ENCODE measurements at places on chromosomes 2 and 18.

DNA sequence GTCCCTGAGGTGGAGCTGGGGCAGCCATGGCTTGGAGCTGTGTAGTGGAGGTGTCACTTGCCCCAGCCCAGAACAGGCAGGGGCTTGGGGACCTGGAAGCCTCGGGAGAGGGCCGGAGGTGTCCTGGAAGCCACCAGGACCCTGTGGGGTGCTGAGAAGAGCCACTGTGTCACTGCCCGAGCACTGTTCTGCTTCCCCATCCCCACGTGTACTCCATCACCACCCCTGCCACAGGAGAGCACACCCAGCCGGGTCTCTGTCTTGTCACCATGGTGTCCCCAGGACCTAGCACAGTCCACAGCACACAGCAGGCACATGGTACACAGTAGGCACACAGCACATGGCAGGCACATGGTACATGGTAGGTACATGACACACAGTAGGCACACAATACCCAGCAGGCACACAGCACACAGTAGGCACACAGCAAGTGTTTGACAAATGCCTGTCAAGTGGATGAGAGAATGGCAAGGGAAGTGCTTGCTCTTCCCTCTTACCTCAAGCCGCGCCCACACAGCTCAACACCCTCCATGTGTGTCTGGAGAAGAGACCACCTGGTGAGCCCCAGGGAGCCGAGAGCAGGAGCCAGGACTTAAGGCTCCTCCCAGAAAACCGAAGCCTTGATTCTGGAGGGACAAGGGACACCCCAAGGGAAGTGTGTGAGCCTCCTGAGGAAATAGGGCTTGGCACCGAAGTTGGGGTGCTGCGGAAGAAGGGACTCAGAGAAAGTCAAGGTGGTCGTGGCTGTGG lies 13.3 kb downstream of the MBP start:
- DNase-seq, result no peak

- DNase-seq, result no peak
Observed at GRCh38 chr2:16718576-16719484, 53.2 kb upstream of the CYRIA start.

GRCh38 chr2:77484026-77484425 lies 38.1 kb downstream of the LRRTM4 start:
- no peak for DNase-seq

DNA sequence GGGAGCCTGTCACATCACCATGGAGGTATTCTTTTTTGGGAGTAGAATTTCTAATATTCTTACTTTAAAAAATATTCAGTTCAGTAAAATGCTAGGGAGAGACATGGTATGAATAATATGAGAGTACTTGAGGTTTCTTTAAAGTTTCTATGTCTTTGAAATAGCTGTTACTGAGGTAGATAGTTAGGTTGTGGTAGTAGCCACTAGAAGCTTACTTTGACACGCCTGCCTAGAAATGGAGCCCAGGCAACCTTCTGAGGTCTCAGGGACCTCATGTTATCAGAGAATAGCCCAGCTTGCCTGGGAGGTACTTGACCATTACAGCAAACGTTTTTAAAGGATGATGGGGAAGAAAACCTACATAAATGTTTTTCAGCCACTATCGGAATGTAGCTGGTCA lies 131.2 kb downstream of the AGPS start:
- no peak for DNase-seq

GRCh38 chr18:22471546-22472131 lies 53.9 kb upstream of the CTAGE1 start:
- DNase-seq, result peak; percentile 68

- DNase-seq, result no peak
Observed at GRCh38 chr2:190466819-190467446, 58.8 kb downstream of the MFSD6 start.
